Endodermal cell (in vitro differentiated cells): ENCODE measurements at places on chromosomes 5 and 9. TPM values are rescaled to one million over a fixed set of nuclear protein-coding genes. Genes with fewer than 3 reads are reported as not detected.

Gene C5orf24
- 32.3 to 42.8 TPM (median 41.0 TPM) in 3 replicates for total RNA-seq

Gene PRDM9
- total RNA-seq: 0.18 TPM in 1 of 2 replicates, not detected in the other

Gene THBS4
- total RNA-seq: 10.6 and 13.6 TPM in 2 replicates

Gene SYNPO
- total RNA-seq: 4.5 to 5.5 TPM (median 4.6 TPM) in 3 replicates

Gene SLC35A4
- 28.8 to 63.4 TPM (median 61.6 TPM) in 3 replicates for total RNA-seq

Gene PCDHGA2
- 1.4 and 2.0 TPM in 2 replicates for total RNA-seq

Gene UGT3A1
- 4.2 and 4.7 TPM in 2 replicates for total RNA-seq

Gene GPR150
- 0.13 TPM in 1 of 2 replicates, not detected in the other for total RNA-seq

Gene CDKN2A
- 1.9 and 2.6 TPM in 2 replicates for total RNA-seq

Gene KIF24
- total RNA-seq: 6.4 and 7.7 TPM in 2 replicates

- DNase-seq: no peak
Observed at GRCh38 chr9:36802201-36802920, 229.7 kb downstream of the MELK start.

DNA sequence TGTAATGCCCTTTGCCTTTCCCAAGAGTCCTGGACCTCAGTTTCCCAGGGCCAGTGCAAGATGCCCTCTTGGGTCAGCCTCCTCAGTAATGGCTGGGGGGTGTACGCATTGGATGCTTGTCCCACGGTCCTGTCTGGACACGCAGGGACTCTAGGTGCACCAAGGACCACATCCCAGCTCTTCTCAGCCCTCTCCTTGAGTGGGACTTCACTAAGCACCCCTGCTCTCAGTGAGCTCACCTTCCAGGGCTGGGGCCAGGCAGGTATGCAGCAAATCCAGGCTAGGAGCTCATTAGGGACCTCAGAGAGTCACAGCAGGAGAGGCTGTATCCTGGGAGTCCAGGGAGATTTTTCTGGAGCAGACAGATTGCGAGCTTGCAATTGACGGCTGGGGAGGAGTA, 59.8 kb downstream of the MACROH2A1 start:
- no peak for DNase-seq

- DNase-seq: peak; percentile 81
Observed at GRCh38 chr9:100426530-100427365, at the start of gene MSANTD3. TSS of gene MSANTD3 (plus strand) at chr9:100427143. CDS start at chr9:100441939, 14,796 bp downstream.

DNA sequence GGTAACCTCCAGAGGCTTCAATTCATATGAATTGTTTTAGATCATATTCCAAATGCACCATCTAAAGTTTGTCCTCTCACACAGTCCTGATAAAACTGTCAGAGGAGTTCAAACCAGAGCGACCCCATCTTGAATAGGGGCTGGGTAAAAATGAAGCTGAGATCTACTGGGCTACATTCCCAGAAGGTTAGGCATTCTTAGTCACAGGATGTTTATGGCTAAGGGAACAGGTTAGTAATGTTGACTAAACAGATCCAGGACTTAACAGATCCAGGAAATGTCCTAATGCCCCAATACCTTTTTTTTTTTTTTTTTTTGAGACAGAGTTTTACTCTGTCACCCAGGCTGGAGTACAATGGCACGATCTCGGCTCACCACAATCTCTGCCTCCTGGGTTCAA, 192.6 kb upstream of the PRDM9 start:
- DNase-seq: no peak

GRCh38 chr5:95216136-95216955, 68.5 kb downstream of the MCTP1 start:
- DNase-seq: no peak

DNA sequence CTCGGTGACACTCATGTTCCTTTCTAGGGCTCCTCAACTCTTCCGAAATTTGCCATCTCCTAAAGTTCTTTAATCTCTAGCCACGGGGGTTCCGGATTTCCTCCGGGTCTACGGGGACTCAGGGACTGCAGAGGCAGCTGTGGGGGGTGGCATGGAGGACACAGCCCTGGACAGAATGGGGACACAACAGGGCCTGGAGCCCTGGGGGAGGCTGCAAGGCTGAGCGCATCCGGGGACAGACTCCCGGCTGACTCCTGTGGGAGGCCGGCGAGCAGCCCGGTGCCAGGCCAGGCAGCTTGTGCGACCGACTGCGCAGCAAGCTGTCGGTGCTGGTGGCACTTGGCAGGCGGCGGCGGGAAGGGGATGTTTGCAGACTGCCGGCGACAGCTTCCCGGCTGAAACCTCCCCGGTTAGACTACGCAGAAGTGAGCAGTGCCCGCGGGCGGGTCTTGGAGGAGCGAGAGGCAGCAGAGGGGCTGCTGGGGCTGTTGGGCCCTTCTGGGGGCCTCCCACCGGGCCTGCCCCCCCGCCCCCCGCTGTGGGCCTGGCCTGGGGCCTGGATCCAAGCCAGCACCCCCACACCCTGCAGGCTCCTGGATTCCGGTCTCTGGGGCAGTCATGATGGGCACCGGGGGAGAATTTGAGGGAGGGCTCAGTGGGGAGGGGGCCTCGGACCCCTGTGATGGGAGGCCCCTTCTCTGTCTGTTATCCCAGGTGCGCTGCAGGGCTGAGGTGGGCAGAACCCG, 28.7 kb upstream of the UBAC1 start:
- no peak for DNase-seq

DNA sequence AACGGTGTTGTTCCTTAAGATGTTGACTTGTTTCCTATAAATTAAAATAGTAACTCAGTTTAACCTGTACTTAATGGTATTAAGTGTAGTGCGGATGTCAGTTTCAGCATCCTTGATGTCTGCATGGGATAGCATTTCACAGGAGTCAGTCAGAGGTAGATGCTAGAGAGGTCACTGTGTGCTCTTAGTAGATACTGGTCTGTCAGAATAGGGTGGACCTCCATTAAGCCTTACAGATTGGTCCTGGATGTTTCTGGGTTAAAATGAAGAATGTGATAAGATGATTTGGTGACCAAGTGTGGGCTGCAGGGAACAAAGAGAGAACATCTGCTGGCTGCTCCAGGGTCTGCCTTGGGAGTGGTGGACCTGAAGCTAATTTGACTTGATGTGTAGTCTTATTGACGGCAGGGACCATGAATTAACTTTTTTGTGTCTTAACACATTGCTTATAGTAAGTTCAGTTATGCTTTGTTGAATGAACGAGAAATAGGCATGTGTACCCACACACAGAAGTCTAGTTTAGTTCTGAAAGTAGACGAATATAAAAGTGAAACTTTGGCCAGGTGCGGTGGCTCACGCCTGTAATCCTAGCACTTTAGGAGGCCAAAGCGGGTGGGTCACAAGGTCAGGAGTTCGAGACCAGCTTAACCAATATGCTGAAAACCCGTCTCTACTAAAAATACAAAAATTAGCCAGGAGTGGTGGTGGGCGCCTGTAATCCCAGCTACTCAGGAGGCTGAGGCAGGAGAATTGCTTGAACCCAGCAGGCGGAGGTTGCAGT, 12.5 kb downstream of the RAB24 start:
- no peak for DNase-seq

DNA sequence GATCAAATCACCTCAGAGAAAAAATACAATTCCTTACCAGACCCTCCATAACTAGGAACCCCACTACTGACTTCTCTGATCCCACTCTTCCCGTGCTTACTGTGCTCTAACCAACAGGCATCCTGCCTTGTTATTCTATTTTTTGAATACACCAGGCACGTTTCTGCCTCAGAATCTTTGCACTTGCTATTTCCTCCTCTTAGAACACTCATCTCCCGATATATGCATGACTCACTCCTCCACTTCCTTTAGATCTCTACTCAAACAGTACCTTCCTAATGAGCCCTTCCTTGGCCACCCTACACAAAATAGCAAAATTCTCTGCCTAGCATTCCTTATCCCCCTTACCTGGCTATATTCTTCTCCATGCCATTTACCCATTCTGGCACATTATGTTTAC, 43.9 kb downstream of the MAPKAP1 start:
- DNase-seq: no peak

GRCh38 chr9:103999375-104000062, 94.6 kb upstream of the SMC2 start:
- DNase-seq: no peak

GRCh38 chr5:132790201-132790865, 13.3 kb upstream of the SEPTIN8 start:
- no peak for DNase-seq

- DNase-seq: no peak
Observed at GRCh38 chr5:38579105-38579504, 22.7 kb upstream of the LIFR start.
